HuH-7 (cell line): ENCODE measurements at places on chromosomes 4 and X.

DNA sequence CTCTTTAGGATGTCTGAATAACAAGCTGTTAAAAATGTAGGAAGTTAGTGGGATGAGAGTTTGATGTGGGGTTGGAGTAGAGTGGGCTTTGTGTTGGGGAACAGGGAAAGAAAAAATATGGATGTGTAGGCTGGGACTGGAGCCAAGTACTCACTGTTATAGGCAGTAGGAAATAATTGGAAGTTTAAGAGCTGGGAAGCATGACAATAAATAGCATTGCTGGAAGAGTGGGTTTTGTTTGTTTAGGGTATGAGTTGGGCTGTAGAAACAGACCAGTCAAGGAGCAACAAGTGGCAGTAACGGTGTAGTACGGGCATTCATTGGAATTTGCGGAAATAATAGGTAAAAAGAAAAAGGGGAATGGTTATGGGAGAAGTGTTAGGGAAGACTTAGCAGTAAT is 81.6 kb downstream of the KDM6A start:
- DNase-seq: no peak

DNA sequence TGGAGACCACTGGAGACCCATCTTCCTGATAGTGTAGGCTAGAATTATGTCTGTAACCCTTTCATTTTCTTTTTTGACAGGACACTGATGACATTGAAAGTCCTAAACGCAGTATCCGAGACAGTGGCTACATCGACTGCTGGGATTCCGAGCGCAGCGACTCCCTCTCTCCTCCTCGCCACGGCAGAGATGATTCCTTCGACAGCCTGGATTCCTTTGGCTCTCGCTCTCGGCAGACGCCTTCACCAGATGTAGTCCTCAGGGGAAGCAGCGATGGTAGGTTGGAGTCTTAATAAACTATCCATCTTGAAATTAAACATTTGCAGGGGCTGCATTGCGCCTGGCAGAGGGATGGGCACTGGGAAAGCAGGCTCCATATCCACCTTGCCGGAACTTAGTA is 75.4 kb downstream of the LIMCH1 start:
- DNase-seq: no peak

GRCh38 chr4:123361195-123361861 is 35.3 kb upstream of the SPRY1 start:
- DNase-seq: no peak

GRCh38 chrX:31265383-31265782 is 193.5 kb upstream of the FTHL17 start:
- DNase-seq: peak; percentile 31

DNA sequence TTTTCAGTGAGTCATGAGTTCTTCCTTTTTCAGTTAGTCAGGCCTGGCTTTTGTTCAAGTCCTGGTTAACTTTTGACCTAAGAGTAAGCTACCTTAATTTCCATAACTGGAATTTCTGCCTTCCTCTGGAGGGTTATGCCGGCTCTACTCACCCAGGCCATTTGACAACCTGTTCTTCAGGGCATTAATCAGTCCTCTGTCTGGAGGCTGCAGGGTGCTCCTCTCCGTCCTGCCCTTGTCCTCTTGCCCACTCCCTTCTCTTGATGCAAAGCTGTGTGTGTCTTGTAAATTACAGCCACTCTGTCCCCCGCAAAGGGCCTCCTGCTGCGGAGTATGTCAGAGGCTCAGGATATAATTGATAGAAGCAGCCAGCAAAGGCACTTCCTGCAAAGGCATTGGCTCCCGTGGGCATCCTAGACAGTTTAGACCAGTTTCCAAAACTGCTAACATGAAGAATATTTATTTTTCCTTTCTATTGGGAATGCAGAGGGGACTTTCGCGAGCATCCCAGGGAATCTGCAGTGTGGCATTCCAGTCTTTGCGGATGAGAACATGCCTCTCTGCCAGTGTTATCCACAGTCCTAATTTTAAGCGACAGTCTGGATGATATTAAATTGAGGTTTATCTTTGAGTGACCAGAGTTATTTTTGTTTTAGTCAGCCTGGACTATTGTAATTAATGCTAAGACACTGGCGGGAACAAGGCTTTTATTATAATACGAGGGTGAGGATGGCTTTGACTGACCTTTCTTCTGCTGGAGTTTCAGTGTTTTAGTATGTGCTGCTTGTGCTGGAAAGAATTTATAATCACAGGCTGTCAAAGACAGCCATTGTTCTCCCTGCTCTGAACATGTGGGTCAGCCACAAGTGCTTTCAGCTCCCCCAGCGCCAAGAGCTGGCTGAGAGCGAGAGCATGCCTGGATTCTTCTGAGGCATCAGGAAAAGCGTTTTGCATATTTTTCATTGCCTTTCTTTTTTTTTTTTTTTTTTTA is 74.2 kb downstream of the LIMCH1 start:
- DNase-seq: no peak

DNA sequence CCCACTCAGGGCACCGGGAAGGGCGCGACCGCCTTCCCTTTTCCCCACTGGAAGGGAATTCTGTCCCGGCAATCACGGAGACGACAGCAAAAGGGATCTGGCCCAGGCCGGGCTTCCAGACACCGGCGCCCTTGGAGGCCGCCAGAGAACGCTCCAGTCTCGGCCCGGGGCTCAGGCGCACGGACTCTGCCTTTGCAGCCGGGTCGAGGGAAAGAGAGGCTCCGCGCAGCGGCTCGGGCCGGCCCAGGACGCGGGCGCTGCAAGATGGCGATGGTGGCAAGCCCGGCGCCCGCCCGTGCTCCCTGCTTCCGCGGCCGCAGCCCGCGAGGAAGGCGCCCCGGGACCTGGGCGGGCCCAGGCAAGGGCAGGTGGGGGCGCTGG is 1.1 kb downstream of the CTBP1 start:
- DNase-seq: no peak

- no peak for DNase-seq
Measured at GRCh38 chr4:5970381-5971077, 47.7 kb downstream of the C4orf50 start.

DNA sequence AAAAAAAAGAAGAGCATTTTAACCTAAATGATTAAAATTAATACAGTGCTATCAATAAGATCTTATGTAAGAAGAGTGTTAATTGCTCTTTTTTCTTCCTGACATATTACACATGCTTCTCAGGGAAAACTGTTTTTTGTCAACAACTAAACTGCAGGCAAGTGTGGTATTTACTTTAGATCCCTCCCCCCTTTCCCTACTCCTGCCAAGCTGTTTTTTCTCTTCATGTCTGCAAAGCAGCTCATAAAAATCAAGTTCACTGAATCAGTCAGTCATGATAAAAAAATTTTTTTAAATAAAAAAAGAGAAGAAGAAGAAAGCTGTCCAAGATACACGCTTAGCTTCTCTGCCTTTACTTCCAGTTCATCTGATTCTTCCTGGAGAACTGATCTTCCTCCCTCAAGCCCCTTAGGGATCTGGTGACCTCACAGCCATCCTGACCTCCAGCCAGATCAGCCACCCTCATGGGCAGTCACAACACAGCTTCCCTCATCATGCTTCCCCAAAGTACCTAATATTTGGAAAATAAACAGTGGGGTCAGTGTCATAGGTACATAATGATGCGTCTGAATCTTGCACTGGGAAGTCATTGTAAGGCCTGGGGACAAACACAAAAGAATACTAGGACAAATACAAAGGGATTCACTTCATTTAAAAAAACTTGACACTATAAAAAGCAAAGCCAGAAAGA is 87.0 kb downstream of the ZNF827 start:
- peak; percentile 10 for DNase-seq

DNA sequence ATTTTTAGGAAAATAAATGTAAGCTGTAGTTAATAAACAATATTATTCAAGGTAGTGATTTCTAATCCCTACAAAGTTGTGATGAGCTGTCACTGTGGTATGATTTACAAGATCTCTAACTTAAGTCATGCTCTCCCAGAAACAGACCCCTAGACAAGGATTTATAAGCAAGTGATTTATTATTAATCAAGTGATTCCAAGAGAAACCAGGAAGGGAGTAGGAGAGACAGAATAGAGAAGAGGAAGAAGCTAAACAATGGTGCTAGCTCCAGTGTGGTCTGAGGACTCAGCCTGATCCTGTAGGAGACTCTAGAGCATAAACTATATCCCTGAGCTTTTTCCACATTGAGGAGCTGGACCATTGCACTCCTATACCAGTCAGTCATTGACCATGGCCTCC is 73.1 kb downstream of the SYTL5 start:
- no peak for DNase-seq

- no peak for DNase-seq
Measured at GRCh38 chr4:44916411-44916810, 190.1 kb upstream of the GNPDA2 start.

- DNase-seq: no peak
Measured at GRCh38 chrX:37697169-37697760, 11.7 kb downstream of the XK start.

DNA sequence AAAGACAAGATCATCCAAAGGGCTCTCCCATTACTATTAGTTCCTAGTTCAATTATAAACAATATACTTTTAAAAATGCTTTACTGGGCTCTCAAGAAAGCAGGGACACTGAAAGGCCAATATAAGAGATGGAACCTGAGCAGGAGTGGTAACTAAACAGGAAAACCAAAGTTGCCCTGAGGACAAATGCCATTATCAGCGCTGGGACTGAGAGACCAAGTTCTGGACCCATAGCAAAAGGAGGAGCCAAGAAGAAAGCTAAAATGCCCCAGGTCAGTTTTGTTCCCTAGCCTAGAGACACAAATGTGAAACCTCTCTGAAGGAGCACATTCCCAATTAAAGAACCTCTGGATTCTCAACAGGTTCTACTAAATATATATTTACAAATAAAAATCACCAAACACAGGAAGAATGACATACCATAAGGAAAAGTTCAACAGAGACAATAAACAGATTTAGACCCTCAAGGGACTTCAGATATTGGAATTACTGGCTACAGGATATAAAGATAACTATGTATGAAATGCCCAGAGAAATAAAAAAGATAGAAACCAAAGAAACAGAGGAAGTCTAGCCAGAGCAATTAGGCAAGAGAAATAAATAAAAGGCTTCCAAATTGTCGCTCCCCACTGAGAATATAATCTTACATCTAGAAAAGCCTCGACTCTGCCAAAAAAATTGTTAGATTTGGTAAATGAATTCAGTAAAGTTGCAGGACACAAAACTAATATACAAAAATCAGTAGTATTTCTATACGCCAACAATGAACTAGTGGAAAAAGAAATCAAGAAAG is 67.1 kb downstream of the KLHL8 start:
- no peak for DNase-seq
